Fibroblast of villous mesenchyme (primary cell): ENCODE measurements at places on chromosomes 4 and X. TPM values are rescaled to one million over a fixed set of nuclear protein-coding genes. Genes with fewer than 3 reads are reported as not detected.

GPR34 gene
- under 0.01 TPM in 1 of 2 replicates, not detected in the other for total RNA-seq

AKAP4 gene
- total RNA-seq, result not detected in 2 replicates

SLC25A53 gene
- 5.6 and 5.8 TPM in 2 replicates for total RNA-seq

TEX13B gene
- total RNA-seq, result not detected in 2 replicates

GYPA gene
- total RNA-seq, result not detected in 2 replicates

FGF5 gene
- 5.2 and 6.1 TPM in 2 replicates for total RNA-seq

STPG2 gene
- under 0.01 and 0.32 TPM in 2 replicates for total RNA-seq

EREG gene
- total RNA-seq, result 1.3 and 5.2 TPM in 2 replicates

ADH1B gene
- total RNA-seq, result 0.32 and 0.43 TPM in 2 replicates

PGAM4 gene
- total RNA-seq, result 0.43 TPM in 1 of 2 replicates, not detected in the other

P2RY8 gene
- total RNA-seq, result not detected in 2 replicates

SNCA gene
- total RNA-seq, result 0.97 and 3.5 TPM in 2 replicates

FABP2 gene
- total RNA-seq, result not detected in 2 replicates

SUPT20HL2 gene
- under 0.01 TPM in 1 of 2 replicates, not detected in the other for total RNA-seq

PABPC5 gene
- total RNA-seq, result 1.3 TPM in 2 replicates

IL13RA2 gene
- total RNA-seq, result 2.2 and 2.3 TPM in 2 replicates

SMIM31 gene
- total RNA-seq, result not detected in 2 replicates

AMTN gene
- not detected in 2 replicates for total RNA-seq

STAP1 gene
- not detected in 2 replicates for total RNA-seq

ITM2A gene
- under 0.01 TPM in 1 of 2 replicates, not detected in the other for total RNA-seq

PRDM5 gene
- total RNA-seq, result 23.8 and 30.7 TPM in 2 replicates

FRAS1 gene
- total RNA-seq, result 0.97 and 1.3 TPM in 2 replicates

ASB9 gene
- total RNA-seq, result 0.64 and 2.6 TPM in 2 replicates

GIMD1 gene
- total RNA-seq, result not detected in 2 replicates

RBMX2 gene
- total RNA-seq, result 17.3 and 17.4 TPM in 2 replicates

OTUD6A gene
- total RNA-seq, result not detected in 2 replicates

XG gene
- total RNA-seq, result 0.97 and 4.7 TPM in 2 replicates

XK gene
- 0.64 and 0.86 TPM in 2 replicates for total RNA-seq

RBM46 gene
- total RNA-seq, result 0.32 TPM in 1 of 2 replicates, not detected in the other

CT45A2 gene
- not detected in 2 replicates for total RNA-seq
